IMR-90 (cell line): ENCODE measurements at places on chromosomes 7 and 10.

DNA sequence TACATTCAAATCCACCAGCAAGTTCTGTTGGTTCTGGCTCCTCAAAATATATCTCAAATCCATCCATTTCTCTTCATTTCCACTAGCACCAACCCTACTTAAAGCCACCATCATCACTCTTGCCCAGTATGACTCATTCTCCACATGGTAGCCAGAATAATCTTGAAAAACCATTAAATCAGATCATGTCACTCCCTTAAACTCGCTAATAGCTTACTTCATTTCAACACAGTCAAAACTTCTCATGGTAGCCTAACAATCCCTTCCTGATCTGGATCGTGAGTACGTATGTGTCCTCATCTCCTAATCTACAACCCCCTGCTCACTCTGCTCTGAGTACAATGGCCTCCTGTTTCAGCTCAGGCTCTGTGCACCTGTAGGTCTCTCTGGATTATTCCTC is 8.7 kb downstream of the EPC1 start:
- DNase-seq, result peak; percentile 36

GRCh38 chr7:116223588-116223987 is 13.2 kb downstream of the TES start:
- DNase-seq, result no peak

DNA sequence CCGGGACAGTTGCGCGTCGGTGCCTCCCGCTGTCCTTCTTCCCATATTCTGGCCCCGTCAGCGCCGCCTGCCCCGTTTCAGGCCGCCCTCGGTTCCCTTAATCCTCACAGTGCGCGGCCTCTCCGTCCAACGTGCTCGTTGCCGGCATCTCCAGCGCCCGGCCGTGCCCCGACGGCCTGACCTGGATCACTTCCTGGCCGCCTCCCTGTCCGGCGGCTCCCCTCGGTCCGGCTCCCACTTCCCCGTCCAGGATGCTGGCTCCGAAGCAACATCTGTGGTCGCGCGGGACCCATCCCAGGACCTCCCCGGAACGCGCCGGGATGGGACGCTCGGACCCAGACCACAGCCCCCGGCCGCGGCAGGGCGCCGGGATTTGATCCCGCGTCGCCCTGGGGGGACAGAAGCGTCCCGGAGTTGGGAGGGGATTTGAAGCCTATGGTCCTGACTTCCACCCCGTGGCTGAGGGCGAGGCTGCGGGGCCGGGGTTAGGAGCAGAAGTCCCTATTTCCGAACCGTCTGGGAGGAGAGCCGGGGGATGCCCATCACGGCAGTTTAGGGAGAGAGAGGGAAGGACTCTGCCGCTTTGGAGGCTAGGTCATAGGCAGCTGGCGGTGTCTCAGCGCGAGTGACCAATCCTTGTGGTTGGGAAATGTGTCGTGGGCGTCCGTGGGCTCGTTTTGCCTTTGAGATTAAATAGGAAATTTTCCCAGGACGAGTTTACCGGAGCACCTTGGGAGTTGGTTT is 53.8 kb downstream of the KCTD7 start:
- peak; percentile 64 for DNase-seq

DNA sequence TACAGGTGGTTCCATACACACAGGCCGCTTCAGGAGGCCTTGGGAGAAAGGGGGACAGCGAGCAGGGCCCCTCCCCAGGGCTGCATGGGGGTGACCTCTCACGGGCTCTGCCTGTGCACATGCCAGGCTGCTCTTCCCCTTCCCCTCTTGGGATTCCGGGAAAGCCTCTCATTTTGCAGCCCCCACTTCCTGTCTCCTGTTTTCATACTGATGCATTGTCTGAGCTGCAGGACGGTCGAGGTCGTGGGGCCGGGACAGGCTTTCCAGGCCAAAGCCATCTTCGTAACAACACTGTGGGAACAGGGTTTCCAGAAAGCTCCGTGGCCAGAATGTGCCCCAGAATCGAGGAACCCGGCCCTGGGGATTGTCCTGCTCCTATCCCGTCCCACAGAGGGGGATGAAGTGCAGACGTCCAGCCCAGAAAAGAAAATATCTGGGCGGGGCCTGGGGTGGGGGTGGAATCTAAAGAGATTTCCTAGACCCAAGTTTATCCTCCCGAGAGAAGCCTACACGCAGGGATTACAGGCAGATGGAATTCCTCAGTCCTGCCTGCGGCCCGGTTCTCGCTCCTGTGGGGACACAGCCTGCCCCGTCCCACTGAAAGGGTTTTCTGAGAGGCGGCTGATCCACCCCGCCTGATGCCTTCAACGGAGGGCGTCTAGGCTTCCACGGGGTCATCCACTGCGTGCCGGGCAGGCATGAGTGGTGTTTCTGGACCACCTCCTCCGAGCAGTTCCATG is 29.5 kb upstream of the DNAAF5 start:
- no peak for DNase-seq

GRCh38 chr7:127532736-127533135 is 52.7 kb downstream of the GCC1 start:
- no peak for DNase-seq

DNA sequence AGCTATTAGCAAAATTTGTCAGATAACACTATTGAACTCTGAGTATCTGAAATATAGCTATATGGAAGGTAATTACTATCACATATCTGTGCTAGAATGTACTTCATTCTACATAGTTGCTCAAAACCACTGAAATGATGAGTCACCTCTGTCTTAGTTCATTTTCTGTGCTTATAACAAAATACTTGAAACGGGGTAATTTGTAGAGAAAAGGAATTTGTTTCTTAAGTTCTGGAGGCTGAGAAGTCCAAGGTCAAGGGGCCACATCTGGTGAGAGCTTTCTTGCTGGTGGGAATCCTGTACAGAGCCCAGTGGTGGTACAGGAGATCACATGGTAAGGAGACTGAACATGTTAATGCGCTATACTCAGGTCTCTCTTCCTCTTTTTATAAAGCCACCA is 41.9 kb upstream of the TNKS2 start:
- DNase-seq, result peak; percentile 90

GRCh38 chr7:1031716-1032455 is 12.5 kb upstream of the GPR146 start:
- DNase-seq, result no peak

GRCh38 chr10:80870282-80870681 is 332.6 kb downstream of the SH2D4B start:
- no peak for DNase-seq

- no peak for DNase-seq
Observed at GRCh38 chr7:8136051-8136730, 125.8 kb downstream of the ICA1 start.

DNA sequence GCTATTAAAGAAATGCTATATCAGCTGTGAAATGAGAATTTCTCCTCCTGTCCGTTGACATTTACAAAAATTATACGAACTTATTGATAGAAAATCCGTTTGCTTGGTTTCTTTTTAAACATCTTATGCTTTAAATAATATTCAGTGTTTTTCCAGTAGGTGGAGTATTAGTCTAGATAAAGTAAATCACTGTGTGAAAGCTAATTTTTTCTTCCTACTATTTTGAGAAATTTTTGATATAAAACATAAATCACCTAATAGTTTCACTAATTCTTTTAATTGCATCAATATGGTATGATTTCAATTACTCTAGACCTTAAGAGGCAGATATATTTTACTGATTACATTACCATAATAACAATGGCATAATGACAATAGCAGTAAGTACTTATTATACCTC is 335.2 kb upstream of the C7orf33 start:
- DNase-seq, result no peak

DNA sequence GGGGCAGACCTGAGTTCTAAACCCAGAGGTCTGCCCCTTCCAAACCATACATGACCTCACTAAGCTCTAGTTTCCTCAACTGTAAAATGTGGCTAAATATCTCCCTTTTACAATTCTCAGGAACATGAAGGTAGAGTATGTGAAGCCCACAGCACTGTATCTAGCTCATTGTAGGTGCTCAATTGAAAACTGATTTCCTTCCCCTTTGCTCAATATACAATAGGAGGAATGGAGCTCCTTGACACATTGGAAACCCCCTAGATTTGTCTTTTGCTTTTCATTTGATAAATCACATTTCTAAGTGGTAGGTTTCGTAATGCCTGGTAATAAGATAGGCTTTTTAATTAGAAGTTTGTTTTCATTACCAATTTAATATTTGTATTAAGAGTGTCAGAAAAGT is 153.3 kb downstream of the ARID5B start:
- DNase-seq, result no peak
